Activated T-helper 1 cell treated with anti-CD3 and anti-CD28 coated beads, Interleukin-2, amount 50 U/mL, for 16 hours (primary cell): ENCODE measurements at places on chromosomes 6 and 20.
A peak's percentile ranks its signal among the peaks of the same experiment; 100 is the strongest.

DNA sequence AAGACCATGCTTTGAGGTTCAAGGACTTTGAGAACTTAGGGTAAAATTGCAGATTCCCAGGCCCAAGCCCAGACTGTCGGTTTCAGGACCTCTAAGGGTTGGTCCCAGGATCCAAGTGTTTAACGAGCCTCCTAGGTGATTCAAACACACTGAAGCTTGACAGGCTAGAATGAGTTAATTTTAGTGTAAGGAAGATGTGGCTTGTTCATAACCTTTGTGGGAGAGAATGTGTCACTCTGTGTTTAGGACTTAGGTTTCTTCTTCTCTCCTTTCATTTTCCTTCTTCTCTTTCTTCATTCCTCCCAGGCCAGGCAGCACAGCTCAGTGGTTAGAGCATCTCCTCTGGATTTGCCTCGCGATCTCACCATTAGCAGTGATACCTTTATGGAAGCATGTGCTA lies 104.8 kb upstream of the KCNG1 start:
- no peak for DNase-seq

GRCh38 chr20:10720565-10720964 lies 46.8 kb upstream of the JAG1 start:
- no peak for DNase-seq

- DNase-seq: no peak
Observed at GRCh38 chr6:40556023-40556422, 31.1 kb downstream of the LRFN2 start.

DNA sequence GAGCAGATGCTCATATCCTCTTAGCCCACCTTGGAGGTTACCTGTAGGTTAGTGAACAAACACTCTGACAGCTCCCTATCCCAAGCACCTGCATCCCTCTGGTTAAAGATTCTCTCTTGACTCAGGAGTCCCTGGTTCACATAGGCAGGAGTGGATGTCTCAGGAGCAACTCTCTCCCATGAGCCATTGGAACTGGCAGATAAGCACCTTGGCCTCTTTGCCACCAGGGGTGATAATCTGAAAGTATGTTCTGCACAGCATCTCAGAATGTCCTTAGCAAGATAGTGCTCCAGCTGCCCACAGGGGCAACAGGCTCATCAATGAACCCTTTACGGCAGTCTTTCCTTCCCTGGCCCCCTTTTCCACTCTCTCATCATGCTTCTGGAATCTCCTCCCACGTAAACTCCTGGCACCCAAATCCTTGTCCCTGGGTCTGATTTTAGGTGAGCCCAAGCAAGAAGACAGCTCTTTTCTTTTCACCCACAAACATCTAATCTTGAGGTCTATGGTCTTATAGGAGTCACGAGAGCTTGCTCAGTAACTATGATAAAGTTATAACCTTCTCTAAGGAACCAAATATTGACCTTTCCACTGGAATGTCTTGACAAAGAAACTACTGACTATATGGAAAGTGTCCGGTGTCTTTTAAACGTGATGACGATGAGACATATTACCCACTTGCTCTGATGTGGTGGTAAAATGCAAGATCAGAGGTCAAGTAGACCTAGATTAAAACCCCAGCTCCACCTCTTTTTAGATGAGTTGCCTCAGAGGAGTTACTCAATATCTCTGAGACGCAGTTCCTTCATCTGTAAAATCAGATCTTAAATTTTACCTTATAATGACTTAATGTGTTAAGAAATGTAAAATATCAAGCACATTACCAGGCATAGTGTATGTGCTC lies 39.8 kb upstream of the ISM1 start:
- no peak for DNase-seq

DNA sequence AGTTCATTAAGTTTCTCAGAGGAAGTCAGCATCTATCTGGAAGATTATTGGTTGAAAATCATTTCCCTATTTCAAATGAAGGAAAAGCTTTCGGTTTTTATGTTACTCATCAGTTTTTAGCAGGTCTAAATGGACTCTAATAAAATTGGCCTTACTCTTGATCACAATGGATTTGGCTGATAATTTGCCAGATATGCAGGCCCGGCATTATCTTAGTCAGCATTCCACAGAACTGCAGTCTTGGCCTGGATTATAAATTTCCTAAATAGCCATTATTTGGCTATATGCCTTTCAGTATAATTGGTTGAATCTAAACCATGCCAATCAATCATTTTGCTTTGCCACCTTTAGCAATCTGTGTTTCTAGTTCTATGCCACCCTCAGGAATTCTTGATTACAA lies 91.7 kb upstream of the KCNQ5 start:
- DNase-seq: no peak

DNA sequence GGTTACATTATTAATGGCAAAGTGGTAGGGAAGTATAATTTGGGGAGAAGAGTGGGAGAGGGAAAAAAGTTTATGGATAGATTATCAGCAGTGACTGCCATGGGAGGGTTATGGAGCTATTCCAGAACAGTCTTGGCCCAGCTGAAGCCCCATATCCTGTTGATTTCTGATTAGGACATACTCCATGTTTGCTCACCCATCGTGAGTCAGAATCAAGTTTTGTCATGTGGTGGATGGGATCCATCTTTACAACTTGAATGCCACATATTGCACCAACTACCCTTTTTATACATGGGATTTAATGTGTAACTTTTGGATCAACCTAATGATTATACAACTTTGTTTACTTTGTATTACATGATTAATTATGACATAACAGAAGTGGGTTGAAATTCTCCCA lies 217.0 kb downstream of the HAO1 start:
- no peak for DNase-seq

DNA sequence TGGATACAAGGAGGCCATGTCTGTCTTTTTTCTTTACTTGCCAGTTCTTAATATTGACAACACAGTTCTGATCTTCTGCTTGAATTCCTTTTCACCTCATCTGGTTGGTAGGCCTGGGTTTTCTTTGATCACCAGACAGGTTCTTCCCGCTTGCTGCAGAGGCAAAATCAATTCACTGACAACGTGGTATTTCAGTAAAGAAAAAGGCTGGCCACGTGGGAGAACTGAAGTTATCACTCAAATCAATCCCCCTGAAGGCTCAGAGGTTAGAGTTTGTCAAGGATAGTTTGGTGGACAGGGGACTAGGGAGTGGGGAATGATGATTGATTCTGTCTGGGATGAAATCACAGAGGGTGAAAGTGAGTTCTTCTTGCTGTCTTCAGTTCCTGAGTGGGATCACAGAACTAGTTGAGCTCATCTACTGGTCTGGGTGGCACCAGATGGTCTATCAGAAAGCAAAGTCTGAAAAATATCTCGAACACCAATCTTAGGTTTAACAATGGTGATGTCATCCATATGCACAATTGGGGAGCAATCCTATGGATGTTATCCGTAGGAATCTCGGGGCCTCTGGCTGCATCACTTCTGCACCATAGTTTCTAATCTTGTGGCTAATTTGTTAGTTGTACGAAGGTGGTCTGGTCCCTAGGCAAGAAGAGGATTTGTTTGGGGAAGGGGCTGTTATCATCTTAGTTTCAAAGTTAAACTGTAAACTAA lies 37.3 kb upstream of the OLIG3 start:
- no peak for DNase-seq

- DNase-seq: peak; percentile 57
Observed at GRCh38 chr6:31572041-31572911, at the start of gene LTA. LTA (plus strand) TSS chr6:31572289; CDS start chr6:31572743, 454 bp downstream.
